ENCODE measurements at places on chromosomes 5 and 9.

DNA sequence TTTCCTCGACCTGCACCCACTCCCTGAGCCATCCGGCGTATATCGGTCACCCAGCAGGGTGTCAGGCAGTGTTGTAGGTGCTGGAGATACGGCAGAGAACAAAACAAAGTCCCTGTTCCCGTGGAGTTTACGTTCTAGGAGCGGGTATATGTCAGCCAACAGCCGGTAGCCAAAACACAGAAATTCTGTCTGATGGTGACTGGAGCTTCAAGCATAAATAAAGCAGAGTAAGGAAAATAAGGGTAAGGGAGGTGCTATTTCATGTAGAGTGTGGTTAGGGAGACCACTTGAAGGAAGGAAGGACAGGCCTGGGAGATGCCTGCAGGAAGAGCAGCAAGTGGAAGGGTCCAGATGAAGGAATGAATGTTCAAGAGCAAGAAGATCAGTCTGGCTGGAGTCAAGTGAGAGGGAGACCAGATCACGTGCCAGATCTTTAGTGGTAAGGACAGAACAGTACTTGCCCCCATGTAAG, 783 bp upstream of the ZFR start:
- no peak for DNase-seq

DNA sequence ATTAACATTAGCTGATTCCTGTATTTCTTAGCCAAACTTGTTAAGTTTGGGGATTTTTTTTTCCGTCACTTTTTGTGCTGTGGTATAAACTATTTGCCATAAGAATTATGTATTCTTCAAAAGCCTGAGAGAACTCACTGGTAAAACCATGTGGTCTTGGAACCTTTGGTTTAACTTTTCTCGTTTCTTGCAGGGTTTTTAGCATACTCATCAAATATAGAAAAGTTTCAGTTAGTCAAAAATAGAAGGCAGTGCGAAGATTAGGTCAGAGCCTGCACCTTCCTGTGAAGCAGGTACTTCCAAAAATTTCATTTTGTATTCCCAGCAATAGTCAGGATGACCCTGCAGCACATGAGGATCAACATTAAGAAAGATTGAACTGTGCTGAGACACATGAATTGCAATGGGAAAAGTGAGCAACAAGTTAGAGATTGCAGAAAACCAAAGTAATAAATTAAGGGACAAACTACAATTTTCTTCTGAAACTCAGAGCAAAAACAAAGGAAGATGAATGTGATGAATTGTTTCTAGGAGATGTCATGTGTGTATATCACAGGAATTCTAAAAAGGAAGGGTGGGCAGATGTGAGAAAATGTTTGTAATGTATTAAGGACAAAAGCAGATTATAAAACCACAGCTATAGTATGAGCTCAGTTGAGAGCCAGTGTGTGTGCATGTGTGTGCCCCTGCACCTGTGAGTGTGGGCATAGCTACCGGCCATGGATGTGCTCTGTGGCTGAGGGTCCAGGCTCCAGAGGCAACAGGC, 102.2 kb downstream of the ANGPTL2 start:
- no peak for DNase-seq

DNA sequence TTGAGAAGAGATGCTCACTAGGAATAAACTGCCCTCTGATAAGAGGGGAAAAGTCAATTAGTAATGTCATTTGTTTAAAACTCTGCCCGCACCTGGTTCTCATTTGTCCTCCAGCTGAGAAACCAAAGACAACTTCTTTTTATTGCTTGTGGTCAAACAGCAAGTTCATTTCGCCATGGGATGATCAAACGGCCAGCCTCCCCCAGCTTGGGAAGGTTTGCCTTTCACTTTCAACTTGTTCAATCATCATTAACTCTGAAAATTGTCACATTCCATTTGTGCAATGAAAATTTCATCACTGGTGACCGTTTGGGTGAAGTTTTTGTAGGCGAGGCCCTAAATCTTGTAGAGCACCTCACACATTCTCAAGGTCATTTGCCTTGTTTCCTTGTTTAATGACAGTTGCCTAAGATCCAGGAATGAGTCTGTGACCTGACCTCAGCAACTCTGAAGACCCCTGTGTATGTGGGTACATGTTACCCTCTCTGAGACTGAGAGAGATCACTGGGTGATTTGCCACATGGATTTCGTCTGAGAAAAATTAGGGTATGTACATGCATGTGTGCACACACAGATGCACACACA, 117.7 kb downstream of the MARCHF3 start:
- no peak for DNase-seq

GRCh38 chr5:72326306-72326649, 6.1 kb downstream of the PTCD2 start:
- no peak for DNase-seq

DNA sequence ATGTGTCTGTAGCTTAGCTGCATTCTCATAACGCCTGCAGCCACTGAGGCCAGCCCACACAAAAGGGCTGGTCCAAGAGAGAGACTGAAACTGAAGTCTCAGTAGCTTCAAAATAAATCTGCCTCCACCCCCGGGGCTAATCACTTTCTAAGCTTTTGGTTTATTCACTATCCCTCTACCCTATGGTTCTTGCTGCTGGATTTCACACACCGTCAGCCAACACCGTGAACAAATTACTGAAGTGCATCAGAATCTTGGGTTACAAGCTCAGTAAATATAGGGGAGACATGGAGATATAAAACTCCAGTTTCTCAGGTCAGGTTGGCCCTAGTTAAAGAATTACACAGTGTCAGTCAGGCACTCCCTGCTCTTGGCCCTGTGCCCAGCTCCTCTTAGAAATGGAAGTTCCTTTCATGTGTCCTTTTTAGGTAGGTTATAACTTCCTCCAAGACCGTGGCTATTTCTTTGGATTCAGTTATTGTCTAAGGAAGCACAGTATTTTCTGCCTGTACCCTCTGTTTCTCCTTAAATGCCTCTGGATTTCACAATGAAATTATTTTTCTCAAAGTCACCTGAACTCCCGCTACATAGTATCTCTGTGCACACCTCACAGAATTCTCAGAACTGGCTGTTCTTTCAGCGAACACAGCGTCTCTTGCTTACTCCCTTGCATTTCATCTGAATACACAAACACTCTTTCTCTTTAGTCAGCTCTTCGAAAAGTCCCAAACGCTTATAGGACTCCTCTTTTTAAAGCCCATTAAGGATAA, 112.5 kb downstream of the FAM174A start:
- DNase-seq, result no peak

DNA sequence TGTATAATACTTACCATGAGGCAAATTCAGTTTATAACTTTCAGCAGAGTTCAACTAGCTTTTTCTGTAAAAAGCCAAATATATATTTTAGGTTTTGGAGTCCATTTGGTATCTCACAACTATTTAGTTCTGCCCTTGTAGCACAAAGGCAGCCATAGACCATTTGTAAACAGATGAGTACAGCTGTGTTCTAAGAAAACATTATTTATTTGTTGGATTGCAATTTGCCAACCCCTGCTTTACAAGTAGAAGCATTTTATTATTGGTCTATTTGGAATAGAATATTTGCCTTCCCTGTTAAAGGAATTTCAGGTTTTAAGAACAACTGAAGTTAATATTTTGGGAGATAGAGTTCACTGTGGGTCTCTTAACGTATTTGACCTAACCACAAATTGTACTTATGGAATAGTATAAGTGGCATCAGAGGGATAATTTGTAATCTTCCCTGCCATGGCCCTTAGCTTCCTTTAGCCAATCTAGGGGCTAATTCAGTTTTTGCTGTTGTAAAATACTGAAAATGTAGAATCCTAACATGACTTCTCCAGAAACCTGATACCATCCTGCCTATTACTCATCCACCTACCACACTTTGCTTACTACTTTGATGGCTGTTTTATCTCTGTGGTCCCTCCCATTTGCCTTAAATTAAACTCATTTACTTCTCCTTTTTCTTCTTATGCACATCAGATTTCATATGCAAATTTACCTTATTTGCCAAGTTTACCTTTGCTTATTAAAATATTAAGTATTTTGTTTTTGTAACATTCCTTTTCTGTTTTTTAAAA, 109.2 kb downstream of the DMXL1 start:
- DNase-seq, result no peak

- no peak for DNase-seq
Observed at GRCh38 chr5:122435234-122435633, 123.2 kb downstream of the SNCAIP start.

GRCh38 chr5:21919414-21920022, 933.6 kb downstream of the CDH12 start:
- no peak for DNase-seq

DNA sequence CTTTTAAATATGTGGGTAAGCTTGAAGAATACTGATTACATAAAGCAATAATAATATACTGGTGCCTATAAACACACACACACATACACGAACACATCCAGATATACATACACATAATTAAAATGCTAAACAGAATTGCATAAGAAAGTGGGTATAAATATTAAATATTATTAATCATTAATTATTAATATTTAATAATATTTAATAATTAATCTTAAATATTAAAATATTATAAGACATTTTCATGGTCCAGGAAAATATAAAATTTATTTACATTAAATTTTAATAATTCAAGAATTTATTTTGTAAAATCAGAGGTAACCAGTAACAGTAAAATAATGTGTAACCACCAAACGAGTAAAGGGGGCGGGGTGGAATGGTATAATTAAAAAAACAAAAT, 178.3 kb downstream of the TMEM232 start:
- no peak for DNase-seq

- no peak for DNase-seq
Observed at GRCh38 chr9:72022841-72023240, 37.6 kb downstream of the C9orf57 start.

- no peak for DNase-seq
Observed at GRCh38 chr9:98607787-98608186, 100.9 kb downstream of the GABBR2 start.

DNA sequence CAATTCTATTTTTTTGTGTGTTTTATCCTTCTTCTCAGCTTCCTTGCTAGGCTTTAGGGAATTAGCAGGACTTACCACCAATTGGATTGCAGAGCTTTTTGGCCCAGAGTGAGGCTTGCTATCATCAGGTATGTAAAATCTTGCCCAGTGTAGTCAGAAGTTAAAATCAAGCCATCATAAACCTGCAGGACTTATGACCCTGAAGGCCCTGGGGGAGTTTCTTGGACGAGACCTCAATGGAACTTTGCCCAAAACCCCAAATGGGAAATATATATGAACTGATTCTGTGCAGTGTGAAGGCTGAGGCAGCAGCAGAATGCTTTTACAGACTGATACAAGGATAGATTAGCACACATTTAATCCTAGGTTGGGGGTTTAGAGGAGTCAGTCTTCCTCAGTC, 287.0 kb downstream of the SH3GL2 start:
- DNase-seq, result no peak
